ENCODE measurements at places on chromosomes 5 and 9.
A peak's percentile ranks its signal among the peaks of the same experiment; 100 is the strongest.

DNA sequence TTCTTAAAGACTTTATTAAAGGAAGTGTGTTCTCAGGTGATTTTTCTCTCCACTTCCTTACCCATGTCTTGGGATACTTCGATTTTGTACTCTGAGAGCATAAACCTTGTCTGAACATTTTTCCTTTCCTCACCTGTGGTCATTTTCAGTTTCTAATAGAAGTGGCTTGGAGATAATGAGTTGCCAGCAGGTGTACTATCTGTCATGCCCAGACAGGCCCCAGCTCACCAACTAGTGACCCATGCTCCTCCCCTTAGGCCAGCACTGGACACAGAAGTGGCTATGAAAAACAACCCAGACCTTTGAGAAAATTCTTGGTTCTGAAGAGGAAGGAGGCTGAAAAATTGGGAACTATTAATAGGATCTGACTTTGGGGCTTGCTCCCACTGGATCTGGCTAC lies 49.2 kb upstream of the SMIM32 start:
- DNase-seq, result no peak

DNA sequence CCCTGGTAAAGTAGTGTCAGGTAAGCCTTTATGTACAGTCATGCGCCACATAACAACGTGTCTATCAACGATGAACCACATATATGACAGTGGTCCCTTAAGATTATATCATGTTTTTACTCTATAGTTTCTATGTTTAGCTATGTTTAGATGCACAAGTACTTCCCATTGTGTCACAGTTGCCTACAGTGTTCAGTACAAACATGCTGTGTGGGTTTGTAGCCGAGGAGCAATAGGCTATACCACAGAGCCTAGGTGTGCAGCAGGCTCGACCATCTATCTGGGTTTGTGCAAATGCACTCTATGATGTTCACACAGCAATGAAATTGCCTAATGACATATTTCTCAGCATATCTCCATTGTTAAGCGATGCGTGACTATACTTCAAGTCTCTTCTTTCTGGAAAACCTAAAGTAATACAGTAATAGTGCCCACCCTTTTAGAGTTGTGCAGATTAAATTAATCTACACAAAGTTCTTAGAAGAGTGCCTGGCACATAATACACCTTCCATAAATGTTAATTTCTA lies 295.9 kb downstream of the ARHGAP26 start:
- no peak for DNase-seq

DNA sequence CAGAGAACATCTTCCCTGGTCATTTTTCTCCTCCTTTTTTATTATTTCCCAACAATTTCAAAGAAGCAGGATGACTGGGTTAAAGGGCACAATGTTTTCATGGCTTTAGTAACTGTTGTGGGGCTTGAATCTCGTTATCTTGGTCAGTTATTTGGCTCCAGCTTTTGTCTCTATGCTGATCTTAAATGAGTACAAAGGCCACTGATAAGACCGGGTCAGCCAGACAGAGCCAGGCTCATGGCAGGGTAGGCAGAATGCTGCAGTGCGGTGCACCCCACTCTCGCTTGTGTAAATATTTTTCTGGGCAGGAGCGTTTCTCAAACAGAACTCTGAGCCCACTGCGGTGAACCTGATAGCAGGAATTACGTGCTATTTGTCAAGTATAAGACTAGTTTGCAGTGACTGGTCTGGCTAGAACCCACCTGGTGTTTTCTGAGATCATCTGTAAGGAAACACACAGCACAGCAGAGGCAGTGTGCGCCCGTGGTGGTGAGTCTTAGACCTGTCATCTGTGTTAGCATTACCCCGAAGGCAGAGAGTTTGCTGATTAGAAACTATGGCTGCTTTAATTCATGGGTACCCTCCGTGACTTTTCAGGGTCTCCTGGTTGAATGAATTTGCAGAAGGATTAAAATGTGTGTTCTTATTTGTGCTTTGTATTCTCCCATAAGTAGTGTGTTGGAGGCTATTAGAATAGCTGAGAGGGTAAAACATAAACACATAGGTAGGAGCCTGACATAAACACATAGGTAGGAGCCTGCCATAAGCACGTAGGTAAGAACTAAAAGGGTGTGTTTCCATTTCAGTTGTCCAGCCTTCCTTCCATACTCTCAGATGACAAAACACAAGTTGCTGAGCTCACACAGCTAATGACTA lies 158.6 kb upstream of the DMRT1 start:
- DNase-seq, result no peak

DNA sequence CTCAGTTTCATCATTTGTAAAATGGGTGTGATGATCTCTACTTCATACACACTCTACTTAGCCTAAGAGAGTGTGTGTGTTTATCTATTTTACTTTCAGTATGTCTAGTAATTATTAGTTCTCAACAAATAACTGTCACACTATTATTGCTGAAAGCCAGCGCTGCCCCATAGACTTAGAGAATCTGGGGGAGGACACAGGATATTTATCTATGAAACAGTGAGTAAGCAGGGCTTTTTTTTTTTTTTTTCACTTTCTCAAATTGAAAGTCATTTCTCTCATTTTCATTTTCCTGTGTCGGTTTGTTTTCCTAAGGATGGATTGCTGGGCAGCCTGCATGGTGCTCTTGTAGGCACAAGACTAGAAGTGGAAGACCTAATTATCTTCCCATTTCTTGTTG lies 248.4 kb upstream of the RPS23 start:
- DNase-seq, result no peak

DNA sequence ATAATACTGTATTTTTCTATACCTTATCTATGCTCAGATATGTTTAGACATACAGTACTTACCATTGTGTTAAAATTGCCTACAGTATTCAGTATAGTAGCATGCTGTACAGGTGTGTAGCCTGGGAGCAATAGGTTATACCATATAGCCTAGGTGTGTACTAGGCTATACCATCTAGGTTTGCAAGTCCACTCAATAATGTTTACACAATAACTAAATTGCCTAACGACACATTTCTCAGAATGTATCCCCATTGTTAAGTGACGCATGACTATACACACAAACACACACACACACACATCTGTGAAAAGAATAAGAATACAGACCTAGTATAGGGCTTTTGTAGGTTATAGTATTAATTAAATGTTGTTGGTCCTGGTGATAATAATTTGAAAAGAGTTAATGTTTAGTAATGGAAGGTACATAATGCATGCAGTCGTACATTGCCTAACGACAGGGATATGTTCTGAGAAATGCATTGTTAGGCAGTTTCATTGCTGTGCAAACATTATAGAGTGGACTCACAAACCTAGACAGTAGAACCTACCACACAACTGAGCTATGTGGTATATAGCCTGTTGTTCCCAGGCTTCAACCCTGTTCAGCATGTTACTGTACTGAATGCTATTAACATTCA lies 13.6 kb downstream of the TDRD7 start:
- no peak for DNase-seq

DNA sequence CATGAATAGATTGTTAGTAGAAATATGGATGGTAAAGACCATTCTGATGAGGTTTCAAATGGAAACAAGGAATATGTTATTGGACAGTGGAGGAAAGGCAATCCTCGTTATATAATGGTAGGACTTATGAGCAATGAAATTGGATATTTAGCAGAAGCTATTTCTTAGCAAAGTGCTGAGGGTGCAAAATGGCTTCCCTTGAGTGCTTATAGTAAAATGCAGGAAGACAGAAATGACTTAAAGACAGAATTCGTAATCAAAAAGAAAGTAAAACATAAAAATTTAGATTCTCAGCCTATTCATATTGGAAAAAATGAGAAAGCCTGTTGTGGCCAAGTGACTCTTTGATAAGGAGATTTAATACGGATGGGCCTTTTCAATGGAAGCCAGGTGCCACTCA lies 102.1 kb upstream of the ADRA1B start:
- DNase-seq, result no peak

DNA sequence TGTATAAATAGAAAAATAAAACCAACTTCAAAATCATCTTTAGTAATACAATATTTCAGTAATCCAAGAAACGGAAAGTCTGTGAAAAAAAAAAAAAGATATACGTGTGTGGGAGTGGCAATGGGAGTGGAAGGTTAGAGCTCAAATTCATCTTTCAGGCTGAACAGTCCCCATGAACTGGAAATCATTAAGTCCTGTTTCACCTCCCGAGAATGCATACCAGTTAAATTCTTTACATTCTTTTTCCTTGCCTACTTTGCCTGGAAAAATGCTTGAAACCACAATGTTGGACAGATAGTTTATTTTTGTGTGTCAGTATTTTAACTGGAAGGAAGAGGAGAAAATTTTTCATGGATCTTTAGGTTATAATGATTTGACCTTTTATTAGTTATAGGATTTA lies 166.8 kb downstream of the MUSK start:
- no peak for DNase-seq

- DNase-seq, result no peak
These were observed 45.4 kb downstream of the PPP2R2B start for GRCh38 chr5:146832985-146833732.

DNA sequence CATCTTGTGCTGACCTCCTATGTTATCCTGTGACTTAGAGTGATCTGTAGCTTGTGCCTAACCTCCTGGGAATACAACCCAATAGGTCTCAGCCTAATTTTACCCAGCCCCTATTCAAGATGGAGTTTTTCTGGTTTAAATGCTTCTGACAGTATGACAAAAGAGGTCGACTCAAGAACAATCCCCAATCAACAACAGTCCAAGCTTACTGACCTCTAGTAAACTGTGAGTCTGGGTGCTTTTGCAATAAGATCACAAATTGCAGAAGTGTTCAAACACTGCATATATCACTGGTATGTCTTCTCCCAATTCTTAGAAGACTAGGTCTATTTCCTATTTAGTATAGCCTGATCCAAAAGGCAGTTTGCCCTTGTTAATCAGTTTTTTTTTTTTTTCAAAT lies 323.5 kb upstream of the PTGER4 start:
- DNase-seq, result no peak

DNA sequence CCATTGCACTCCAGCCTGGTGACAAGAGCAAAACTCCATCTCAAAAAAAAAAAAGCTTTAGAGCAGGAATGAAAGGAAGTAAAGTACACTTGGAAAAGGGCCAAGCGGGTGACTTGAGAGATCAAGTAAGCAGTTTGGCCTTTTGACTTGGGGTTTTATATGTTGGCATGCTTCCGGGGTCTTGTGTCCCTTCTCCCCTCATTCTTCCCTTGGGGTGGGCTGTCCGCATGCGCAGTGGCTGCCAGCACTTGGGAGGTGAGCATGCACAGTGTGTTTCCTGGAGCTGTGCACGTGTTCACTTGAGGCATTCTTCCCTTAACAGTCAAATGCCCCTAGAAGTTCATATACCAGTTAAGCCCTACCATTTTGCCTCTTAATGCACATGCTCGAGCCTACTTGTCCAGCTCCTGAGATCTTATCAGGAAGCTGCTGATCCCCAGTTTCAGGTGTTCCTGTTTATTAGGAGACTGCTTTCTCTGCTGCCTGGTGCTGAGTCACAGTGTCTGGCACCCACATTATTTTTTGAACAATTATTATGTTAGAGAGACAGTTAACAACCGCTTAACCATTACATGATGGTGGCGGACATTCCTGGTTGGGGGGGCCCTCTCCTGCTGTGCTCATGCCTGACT lies 32.6 kb upstream of the PRRC2B start:
- DNase-seq, result no peak

GRCh38 chr5:135824541-135825041 lies 9.9 kb upstream of the SLC25A48 start:
- no peak for DNase-seq

- DNase-seq, result no peak
These were observed 44.7 kb upstream of the IZUMO3 start for GRCh38 chr9:24590432-24590831.

GRCh38 chr5:56202483-56202882 lies 30.6 kb downstream of the ANKRD55 start:
- DNase-seq, result no peak

- peak; percentile 16 for DNase-seq
These were observed 591 bp downstream of the ABCA1 start for GRCh38 chr9:104927216-104927911.

DNA sequence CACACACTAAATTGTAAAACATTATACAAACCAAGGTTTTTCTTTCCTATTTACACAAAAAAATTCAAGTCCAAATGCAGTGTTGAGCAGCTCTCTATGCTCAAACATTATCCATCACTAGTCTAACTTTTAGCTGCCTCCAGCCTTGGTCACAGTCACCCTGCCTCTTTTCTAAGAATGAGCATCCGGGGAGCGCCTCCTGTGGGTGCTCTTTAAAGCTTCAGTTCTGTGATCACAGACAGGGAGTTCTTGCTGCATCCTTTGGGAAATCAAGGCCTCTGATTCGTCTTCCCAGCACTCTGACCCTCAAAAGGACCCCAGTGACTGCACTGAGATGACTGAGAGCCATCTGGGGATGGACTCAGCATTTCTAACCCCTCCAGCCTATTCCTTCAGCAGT lies 289.6 kb downstream of the SEC61B start:
- DNase-seq, result no peak

DNA sequence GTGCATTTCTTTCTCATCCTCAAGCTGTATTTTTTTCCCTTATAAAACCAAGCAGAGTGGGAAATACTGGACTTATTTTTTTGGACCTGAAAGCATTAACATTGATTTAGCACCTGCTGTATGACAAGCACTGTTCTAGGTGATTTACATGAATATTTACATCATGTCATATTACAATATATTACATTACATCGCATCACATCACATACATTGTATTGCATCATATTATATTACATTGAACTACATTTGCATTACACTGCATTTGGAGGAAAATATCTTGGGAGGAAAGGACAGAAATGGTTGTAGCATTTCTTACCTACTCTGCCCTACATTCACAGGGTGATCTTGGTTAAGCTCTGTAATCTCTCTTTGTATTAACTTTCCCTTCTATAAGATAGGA lies 11.2 kb upstream of the PDCD1LG2 start:
- DNase-seq, result no peak

GRCh38 chr5:437281-437771 lies 5.7 kb upstream of the EXOC3 start:
- no peak for DNase-seq

DNA sequence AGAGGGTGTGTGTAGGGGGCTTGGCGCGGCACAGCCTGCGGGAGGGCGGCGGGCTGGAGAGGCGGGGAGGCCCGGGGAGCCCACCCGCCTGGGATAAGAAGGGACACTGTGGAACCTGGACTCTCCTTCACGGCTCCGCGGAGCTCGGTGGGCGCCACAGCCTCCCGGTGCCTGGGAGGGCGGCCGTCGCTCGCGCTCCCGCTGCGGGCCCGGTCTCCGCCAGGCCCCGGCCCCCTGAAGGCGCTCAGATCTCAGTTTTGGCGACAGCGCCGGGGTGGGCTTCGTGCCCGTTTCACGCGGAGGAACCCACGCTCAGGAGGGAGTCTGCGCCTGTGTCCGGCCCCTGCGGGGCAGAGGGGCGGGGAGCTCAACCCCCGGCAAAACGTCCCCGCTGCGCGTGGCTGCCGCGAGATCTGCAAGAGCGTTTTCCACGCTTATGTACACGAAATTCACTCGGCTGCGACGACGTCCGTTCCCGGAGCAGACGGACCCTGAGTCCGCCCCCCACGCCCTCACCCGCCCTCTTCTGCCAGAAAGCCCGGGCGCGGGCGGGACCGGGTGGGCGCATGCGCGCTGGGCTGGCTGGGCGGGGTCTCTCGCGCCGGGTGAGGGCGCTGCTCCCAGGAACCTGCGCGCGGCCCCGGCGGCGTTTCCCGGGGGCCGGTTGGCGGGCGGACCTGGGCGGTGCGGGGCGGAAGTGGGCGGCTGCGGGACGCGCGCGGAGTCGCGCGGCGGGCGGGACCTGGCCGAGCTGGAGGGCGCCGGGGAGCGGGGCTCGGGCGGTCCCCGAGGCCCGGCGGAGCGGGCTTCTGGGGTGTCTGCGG lies at the start of gene NELFB:
Gene NELFB, plus strand, starts transcription at position 704 of the 824 bp plus-strand sequence.
- DNase-seq, result peak; percentile 95

GRCh38 chr5:163347671-163348070 lies 89.7 kb upstream of the CCNG1 start:
- peak; percentile 58 for DNase-seq

- DNase-seq, result no peak
These were observed 46.8 kb downstream of the FBN2 start for GRCh38 chr5:128491291-128491690.

- no peak for DNase-seq
These were observed 209.6 kb downstream of the FBN2 start for GRCh38 chr5:128328446-128328845.
